CD4-positive, alpha-beta T cell treated with Interleukin-6 for 4 hours (primary cell): ENCODE measurements at places on chromosomes 2 and 18.

DNA sequence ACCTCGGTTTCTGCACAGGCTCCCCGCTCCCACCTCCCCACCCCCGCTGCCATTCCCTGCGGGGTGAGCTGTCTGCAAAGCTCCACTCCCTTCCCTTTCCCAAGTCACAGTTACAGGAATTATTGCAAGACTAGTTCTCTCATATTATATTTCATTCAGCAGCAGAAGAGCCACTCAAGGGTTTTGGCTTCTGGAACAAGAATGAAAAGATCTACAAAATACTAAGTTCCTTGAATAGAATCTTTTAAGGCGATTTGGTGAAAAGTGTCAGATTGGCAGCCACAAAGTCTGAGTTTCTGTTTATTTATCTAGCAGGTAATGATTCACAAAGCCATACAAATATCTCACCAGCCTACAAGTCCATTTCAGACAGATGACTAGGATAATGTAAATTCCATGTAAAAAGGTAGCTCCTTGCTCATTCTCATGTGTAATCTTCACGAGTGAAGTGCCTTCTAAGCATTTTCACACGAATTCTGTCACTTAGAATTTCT lies 221.9 kb upstream of the RBBP8 start:
- no peak for DNase-seq

- DNase-seq = no peak
Measured at GRCh38 chr2:33136566-33136965, 189.8 kb downstream of the LTBP1 start.

DNA sequence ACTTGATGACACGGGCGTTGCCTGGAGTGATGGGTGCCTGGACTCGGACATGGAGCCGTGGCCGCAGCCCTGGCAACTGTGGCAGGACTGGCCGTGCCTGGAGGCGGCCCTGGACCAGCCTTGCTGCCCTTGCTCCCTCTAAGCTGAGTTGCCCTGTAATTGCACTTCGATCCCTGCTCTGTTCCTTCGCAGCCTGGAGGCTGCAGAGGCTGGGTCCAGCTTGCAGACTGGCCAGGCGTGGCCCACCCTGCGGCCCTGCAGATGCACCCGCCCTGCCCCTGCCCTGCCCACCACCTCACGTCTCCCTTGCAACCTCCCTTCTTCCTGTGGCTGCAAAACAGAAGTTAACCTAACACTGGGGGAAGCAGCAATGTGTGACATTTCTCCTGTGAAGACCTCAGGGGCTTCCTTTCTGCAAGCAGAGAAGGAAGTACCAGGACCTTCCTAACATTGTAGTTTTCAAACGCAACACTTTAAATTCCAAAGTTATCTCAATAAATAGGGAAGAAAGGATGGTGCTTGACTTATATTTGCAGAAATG lies 174.6 kb upstream of the TPO start:
- no peak for DNase-seq

DNA sequence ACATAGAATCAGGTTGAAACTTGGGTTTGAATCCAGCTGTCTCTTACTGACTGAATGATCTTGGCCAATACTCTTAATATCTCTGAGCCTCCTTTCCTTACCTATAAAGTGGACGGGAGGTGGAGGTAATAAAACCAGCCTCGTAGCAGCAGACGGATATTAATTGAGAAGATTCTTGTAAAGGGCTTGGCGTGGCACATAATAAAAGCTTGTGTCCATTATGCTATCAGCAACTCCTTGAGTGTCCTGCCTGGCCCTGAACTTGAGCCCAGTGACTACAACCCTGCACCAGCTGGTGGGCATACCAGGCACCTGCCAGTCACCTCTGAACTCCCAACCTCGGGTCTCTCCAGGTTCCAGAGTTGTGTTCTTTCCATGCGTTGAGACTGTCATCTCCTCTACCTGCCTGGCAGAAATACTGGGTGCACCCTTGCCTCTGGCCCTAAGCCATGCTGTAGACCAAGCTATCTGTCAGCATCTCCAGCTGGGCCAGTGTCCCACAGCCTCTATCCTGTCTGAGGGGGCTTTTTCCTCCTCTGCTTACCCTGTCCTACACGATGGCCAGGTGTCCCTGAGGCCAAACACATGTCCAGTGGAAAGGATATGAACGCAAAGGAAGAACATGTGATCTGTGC lies 9.7 kb downstream of the CAPN13 start:
- DNase-seq = no peak

GRCh38 chr2:14975381-14975780 lies 342.9 kb downstream of the LRATD1 start:
- no peak for DNase-seq

DNA sequence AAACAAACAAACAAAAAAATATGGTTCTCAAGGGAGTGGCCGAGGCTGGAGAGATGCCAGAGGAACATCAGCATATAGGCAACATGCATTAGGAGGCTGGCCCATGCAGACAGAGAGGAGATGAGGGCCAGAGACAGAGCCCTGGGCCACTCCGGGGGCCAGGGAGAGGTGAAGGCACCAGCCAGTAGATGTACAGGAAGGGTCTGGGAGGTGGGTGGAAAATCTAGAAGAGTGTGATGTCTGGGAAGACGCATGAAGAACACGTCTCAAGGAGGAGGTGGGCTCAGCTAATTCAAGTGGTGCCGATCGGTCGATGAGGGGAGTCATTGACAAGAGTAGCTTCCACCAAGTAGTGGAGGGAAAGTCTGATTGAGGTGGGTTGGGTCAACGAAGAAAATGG lies 79.9 kb downstream of the ZCCHC2 start:
- DNase-seq = no peak

GRCh38 chr2:232523682-232524597 lies 2.0 kb upstream of the CHRND start:
- DNase-seq = peak; percentile 34

- DNase-seq = no peak
Measured at GRCh38 chr2:172965433-172966212, 110.0 kb upstream of the MAP3K20 start.

DNA sequence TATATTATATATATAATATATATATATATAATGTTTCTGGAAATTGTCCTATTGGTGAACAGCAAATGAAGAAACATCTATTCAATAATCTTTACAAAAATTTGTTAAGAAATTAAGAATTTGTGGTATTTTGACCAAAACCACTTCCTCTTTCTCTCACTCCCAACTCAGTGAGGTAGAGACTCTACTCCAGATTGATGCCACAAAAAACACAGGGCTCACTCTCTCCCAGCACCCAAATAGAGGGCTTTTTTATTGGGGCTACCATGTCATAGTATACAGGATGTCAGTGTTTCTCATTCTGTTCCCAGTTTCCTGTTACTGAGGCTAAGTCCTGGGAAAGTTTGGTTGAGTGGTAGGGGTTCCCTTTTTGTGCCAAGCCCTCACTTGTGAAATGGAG lies 1155.4 kb downstream of the BCL11A start:
- no peak for DNase-seq

GRCh38 chr2:202609381-202610145 lies 25.2 kb upstream of the FAM117B start:
- no peak for DNase-seq

DNA sequence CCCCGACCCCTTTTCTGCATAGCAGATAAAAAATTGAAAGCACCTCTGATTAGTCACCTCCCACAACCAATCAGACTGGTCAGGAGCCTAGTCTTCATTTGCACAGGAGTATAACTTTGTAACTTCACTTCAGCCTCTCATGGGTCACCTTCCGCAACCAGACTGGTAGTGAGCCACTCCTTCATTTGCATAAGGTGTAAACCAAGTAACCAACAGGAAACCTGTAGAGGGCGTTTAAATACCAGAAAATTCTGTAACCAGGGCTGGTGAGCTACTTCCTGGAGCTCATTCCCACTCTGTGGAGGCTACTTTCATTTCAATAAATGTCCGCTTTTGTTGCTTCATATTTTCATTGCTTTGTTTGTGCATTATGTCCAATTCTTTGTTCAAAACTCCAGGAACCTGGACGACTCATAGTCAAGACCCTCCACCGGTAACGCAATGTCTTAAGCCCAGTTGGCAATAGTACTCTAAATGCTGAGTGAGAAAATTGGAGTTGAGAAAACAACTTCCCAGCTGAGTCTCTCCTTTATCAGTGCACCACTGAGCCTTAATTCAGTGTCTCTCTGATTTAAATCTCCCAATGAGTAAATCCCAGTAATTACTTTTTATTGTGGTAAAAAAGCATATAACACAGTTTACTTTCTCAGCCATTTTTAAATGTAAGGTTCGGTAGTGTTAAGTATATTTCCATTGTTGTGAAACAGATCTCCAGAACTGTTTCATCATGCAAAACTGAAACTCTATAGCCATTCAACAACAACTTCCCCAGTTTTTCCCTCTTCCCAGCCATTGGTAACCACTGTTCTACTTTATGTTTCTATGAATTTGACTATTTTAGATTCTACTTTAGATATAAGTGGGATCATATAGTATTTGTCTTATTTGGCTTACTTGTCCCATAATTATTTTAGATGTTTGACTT lies 392.7 kb upstream of the SLC8A1 start:
- DNase-seq = no peak

GRCh38 chr18:60228609-60229595 lies 143.7 kb downstream of the MC4R start:
- DNase-seq = no peak

- DNase-seq = no peak
Measured at GRCh38 chr18:51425889-51426288, 228.4 kb upstream of the MEX3C start.

GRCh38 chr2:215644233-215644897 lies 208.5 kb upstream of the FN1 start:
- DNase-seq = no peak

DNA sequence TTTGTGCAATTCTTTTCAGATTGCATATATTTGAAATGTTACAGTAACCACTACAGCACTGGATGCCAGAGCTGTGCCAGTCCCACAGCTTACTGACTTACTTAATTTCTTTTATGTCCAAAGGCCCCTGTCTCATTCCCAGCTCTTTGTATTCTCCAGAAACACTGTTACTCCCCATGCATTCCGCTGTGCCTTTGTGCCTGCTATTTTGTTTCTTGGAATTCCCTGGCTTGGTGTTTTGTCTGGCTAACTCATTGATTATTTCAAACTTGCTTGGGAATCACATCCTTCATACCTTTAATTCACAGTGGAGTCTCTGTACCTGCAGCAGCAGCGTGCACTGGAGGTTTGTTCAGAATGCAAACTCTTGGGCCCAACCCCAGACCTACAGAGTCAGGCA lies 601.9 kb upstream of the DDX18 start:
- DNase-seq = no peak

DNA sequence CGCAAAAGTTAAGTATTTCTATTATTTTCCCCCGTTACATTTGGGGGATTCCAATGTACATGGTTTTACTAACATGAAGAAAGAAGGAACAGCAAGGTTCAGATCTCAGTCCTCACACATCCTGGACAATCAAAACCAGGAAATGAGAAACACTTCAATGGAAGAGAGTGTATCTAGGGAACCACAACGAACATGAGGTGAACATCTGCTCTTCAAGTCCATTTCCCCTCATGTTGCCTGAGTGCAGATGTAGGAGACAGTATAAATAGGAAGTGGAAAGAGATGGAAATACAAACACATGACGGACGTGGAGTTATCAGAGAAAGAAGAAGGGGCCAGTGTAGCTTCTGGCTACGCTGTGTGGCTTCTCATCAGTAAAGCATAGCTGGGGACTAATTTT lies 52.6 kb downstream of the CHN1 start:
- DNase-seq = no peak

DNA sequence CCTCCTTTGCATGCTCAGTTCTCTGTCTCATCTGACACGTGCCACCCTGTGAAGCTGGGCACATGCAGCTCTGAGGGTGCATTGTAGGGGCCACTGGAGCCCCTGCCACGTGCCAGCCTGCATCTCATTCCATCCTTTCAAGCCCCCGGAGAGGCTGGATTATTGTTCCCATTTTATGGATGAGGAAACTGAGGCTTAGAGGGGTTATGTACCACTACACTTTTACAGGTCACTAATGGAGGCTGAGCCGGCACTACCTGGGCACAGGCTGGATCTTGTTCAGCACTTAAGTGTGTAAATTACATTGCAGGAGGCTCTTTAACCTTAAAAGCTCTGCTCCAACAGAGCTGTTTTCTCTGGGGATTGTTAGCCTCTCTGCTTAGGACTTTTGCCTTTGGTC lies 47.5 kb downstream of the KCNIP3 start:
- DNase-seq = no peak

DNA sequence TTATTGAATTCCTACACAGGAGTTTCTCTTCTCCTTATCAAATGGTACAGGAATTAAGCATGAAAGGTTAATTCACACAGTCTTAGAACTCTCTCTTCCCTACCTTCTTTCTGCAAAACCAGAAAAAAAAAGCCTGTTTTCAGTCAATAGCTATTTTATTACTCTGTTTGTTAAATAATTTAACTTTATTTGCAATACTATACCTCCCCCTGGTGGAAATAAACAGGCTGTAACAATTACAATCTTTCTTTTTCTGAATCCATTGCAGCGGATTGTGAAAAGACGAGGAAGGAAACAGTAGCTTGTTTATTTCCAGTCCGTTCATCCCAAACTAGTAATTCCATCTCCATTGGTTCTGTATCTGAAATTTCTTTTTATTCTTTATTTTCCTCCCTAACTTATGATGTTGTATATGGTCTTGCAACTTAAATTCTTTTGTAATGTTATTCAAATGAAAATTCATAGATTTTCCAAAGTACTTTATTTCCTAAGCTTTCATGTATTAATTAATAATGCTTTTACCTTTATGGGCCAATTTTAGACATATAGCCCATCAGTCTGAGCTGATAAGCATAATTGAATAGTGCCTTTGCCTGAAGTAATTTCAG lies 165.2 kb downstream of the SH3BP4 start:
- DNase-seq = no peak

GRCh38 chr2:206354129-206354528 lies 79.7 kb downstream of the ZDBF2 start:
- DNase-seq = no peak

- DNase-seq = peak; percentile 34
Measured at GRCh38 chr2:86807468-86808275, 17.0 kb upstream of the CD8A start.

DNA sequence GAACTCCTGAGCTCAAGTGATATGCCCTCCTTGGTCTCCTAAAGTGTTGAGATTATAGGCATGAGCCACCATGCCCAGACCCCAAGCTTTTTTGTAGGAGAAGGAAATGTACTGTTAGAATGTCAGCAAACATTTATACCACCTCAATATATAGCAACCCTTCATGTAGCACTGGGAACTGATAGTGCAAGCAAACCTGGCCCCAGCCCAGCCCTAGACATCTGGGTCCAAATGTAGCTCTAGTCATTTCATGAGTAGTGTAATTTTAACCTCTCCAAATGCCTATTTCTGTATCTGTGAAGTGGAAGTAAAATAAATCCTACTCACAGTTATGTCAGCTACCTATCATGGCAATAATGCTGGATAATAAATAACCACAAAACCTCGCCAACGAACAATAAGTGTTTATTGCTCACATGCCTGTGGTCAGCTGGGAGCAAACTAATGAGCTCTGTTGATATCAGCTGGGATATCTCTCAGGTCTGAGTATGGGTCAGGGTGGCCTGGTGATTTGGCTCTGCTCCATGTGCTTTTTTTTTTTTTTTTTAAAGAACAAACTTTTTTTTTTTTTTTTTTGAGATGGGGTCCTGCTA lies 180.4 kb downstream of the CD8B2 start:
- DNase-seq = no peak

- DNase-seq = no peak
Measured at GRCh38 chr2:26488463-26489212, 10.7 kb upstream of the OTOF start.
